ENCODE measurements at places on chromosomes 12 and 14.

- no peak for DNase-seq
Measured at GRCh38 chr14:78610994-78611393, 440.8 kb downstream of the NRXN3 start.

DNA sequence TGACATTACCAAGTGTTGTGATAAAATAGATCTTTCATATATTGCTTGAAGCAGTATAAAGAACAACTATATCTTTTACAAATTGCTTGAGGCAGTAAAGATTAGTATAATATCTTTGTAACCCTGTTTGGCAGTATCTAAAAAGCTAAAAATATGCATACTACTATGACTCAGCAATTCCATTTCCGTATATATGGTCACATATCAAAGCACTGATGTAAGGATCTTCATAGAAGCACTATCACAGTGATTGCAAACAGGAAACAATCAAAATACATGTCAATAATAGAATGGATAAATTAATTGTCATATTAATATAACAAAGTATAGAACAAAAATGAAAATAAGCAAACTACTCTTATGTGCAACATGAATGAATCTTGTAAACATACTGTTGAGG, 158.4 kb upstream of the IGF1 start:
- no peak for DNase-seq

GRCh38 chr12:79747274-79747673, 56.5 kb upstream of the PAWR start:
- DNase-seq = no peak

DNA sequence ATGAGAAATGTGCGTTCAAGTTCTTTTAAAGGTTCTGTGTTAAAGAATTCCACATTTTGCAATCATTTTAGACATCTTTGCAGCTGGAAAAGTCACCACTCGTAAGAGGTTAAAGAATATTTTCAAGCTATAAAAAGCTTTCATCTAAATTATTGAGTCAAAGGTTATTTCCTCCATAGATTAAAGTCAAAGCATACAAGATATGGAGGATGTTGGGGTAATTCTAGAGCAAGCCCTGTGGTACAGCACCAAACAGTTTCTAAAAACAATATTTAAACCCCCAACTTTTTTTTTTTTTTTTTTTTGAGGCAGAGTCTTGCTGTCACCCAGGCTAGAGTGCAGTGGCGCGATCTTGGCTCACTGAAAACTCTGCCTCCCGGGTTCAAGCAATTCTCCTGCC, 1299.8 kb upstream of the TMEM132C start:
- DNase-seq = no peak

- no peak for DNase-seq
Measured at GRCh38 chr14:83940253-83940652, 1589.7 kb upstream of the FLRT2 start.

All from HL-60 (cell line).